Amygdala (tissue), 56 donors: ENCODE measurements at places on chromosomes 2 and 18.

DNA sequence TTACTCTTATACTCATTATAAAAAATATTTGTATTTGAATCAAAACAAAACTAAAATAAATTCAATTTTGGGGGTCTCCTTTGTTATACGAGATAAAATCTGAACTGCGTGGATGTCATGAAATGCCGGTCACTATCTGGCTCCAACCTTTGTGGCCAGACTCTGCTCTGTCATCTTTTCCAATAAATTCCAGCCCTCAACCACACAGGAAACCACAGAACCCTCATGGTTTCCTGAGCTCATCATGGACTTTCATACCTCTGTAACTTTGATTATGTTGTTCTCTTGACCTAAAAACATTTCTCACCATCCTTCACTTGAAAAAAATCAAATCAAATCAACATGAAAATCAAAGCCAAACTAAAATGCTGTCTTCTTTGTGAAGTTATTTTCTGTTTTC lies 724.7 kb downstream of the METTL4 start:
- no peak for DNase-seq

DNA sequence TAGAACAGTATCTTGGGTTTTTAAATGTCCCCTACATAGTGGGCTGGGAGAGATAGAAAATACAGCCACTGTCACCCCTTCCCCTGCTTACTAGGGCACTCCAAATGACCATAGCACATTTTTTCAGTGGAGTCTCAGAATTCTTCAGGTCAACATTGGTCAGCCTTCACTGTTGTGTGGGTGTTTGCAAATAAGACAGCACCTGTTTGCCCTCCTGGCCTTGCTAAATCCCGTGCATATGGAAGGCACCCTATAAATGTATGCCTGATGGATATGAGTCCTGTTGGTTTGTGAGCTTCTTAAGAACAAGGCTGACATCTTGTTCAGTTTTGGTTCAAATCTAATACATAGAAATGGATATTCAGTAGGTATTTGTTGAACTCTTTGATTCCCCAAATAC lies 12.5 kb downstream of the ITGA6 start:
- DNase-seq: no peak

DNA sequence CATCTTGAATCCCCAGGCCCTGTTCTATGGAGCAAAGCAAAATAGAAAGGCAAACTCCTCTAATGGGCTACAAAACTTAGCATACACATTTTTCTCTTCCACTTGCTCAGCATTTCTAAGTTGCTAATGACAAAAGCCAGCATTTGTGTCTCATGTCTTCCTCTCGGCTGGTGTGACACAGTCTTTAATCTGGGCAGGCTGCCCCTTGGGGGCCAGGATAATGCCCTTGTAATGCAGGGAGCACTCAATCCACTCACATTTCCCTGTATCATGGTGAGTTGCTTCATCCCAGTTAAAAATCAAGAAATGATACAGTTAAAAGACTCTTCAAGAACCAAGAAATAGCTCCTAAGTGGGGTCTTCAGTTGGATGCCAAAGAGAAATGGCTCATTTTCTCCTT lies 109.1 kb upstream of the FBXO11 start:
- DNase-seq: no peak

GRCh38 chr2:235674146-235674545 lies 180.3 kb downstream of the AGAP1 start:
- no peak for DNase-seq

- no peak for DNase-seq
These were observed 1.5 kb downstream of the CIDEA start for GRCh38 chr18:12255626-12256026.
